CD4-positive, alpha-beta memory T cell (primary cell): ENCODE measurements at places on chromosomes 2 and 18.

DNA sequence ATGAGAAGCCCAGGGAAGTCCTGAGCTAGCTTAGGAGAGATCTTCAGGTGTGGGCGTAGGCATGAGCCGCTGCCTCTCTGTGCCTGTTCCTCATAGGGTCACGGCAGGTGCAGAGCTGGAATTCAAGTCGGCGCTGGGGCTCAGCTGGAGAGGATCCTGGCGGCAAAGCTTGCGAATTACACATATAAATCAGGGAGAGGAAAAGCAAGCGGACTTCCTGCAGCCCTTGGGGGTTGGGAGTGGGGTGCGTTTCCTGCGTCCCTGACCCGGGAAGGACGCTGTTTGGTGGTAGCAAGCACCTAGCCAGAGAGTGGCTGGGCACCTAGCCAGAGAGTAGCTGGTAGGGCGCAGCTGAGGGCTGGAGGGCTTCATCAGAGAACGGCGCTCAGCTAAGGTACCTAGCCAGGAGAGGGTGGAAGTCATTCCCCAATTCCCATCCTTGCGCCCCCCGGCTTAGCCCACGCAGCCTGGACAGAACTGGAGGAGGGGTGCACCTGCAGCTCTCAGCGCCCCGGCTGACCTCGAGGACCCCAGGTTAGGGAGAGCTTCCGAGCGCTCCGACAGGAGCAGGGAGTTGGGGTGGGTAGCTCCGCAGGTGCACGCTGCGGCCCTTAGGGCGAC is 459 bp upstream of the EFR3B start:
- H3K4me1 ChIP-seq: peaks cover 19% of the 10 kb centered on the region
- DNase-seq: no peak
- H3K4me3 ChIP-seq: peak overlapping the region; percentile 42
- no peak overlapping the region for H3K27ac ChIP-seq
- H3K27me3 ChIP-seq: peaks cover 24% of the 10 kb centered on the region

- no peak overlapping the region for H3K27ac ChIP-seq
- no peak for DNase-seq
- peaks cover 18% of the 10 kb centered on the region for H3K4me1 ChIP-seq
- H3K27me3 ChIP-seq: no peaks in the 10 kb centered on the region
- H3K36me3 ChIP-seq: peaks cover 5% of the 10 kb centered on the region
Measured at GRCh38 chr2:86747711-86748639, 27.9 kb downstream of the RMND5A start.

DNA sequence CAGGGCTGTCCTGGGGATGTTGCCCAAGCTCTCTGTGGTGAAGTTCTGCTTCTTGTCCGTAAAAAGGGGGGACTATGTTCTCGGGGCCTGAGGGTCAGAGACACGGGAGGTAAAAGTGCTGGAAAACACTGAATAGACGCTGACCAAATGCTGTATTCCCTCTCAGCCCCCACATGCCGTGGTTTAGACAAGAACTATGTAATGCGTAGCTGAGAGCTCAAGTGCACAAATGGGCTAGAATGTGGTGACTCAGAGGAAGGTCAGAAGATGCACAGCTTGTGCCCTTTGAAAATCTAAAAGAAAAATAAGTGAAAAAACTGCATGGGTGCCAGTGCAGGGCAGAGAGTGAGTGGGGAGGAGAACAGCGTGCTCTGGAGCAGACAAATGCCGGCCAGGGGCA is 80.3 kb upstream of the MAP4K4 start:
- no peak overlapping the region for H3K27ac ChIP-seq
- H3K4me1 ChIP-seq: no peaks in the 10 kb centered on the region
- no peaks in the 10 kb centered on the region for H3K36me3 ChIP-seq
- H3K27me3 ChIP-seq: no peaks in the 10 kb centered on the region

DNA sequence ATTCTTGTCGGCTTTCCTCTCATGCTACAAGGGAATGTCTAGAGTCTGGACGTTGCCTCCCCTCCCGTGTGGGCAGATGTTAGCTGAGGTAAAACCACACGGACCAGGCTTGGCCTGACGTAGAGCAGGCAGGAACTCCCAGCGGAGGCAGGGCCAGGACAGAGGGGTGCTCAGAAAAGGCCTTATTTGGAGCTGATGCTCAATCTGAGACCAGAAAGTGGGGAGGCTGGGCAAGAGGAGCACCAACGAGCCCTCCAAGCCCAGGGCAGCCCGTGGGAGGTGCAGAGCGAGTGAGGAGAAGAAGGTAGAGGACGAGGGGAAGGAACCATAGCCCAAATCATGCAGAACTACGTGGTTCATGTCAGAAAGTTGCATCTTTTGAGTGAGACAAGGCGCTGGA is 9.0 kb downstream of the TEX51 start:
- H3K4me1 ChIP-seq: no peaks in the 10 kb centered on the region
- no peaks in the 10 kb centered on the region for H3K27me3 ChIP-seq
- no peak overlapping the region for H3K27ac ChIP-seq
- H3K36me3 ChIP-seq: no peaks in the 10 kb centered on the region

GRCh38 chr18:8639762-8640161 is 30.5 kb downstream of the RAB12 start:
- H3K27ac ChIP-seq: no peak overlapping the region
- H3K4me1 ChIP-seq: no peaks in the 10 kb centered on the region
- no peaks in the 10 kb centered on the region for H3K27me3 ChIP-seq
- no peak for DNase-seq
- peaks cover 40% of the 10 kb centered on the region for H3K36me3 ChIP-seq
- H3K4me3 ChIP-seq: no peak overlapping the region

DNA sequence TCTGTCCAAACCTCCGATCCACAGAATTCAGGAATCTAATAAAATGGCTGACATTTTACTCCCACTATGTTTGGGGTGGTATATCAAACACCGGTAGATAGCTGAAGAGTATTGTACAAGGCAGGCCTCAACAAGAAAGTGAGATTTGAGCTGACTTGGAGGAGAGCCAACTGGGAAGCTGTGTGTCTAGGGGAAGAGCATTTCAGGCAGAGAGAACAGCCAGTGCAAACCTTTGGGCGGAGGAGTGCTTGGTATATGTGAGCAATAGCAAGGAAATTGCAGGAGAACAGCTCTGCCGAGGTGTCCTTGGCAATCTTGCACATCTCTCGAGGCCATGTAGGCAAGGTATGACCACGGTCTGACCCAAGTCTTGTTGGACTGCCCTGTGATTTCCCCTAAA is 1.8 kb upstream of the MERTK start:
- no peaks in the 10 kb centered on the region for H3K27me3 ChIP-seq
- DNase-seq: no peak

GRCh38 chr2:213042262-213042661 is 109.2 kb downstream of the IKZF2 start:
- no peaks in the 10 kb centered on the region for H3K27me3 ChIP-seq
- peaks cover 5% of the 10 kb centered on the region for H3K4me1 ChIP-seq
- H3K27ac ChIP-seq: no peak overlapping the region
- H3K4me3 ChIP-seq: no peak overlapping the region
- DNase-seq: no peak

DNA sequence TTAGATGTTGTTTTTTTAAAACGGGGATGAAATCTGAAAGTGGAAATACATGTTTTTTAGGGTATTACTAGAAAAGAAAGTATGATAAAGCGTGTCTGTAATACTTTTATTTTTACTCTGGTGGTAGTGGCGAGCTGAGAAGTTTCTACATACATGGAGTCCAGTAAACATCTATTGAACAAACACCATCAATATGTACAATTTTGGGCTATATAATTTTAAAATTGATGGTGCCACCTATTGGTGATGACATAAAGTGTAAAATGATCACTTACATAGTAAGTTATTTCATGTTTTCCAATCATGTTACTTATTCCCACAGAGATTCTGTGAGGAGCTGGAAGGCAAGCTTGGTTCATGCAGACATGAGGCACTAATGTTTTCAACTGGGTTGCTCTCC is 31.5 kb upstream of the NFE2L2 start:
- no peaks in the 10 kb centered on the region for H3K27me3 ChIP-seq
- H3K27ac ChIP-seq: no peak overlapping the region
- no peak for DNase-seq
- no peaks in the 10 kb centered on the region for H3K36me3 ChIP-seq
- H3K4me1 ChIP-seq: peaks cover 9% of the 10 kb centered on the region

GRCh38 chr2:1884933-1885580 is 140.7 kb upstream of the PXDN start:
- H3K27ac ChIP-seq: no peak overlapping the region
- no peak overlapping the region for H3K4me3 ChIP-seq
- no peak for DNase-seq
- H3K36me3 ChIP-seq: no peaks in the 10 kb centered on the region
- H3K27me3 ChIP-seq: no peaks in the 10 kb centered on the region

- no peak overlapping the region for H3K4me3 ChIP-seq
- DNase-seq: no peak
- no peaks in the 10 kb centered on the region for H3K27me3 ChIP-seq
- H3K4me1 ChIP-seq: no peaks in the 10 kb centered on the region
Measured at GRCh38 chr2:168992026-168992425, 39.1 kb downstream of the ABCB11 start.

GRCh38 chr2:20348542-20348941 is 2.1 kb downstream of the PUM2 start:
- DNase-seq: no peak
- H3K4me1 ChIP-seq: peaks cover 83% of the 10 kb centered on the region
- peak overlapping the region; percentile 47 for H3K27ac ChIP-seq
- no peak overlapping the region for H3K4me3 ChIP-seq
- no peaks in the 10 kb centered on the region for H3K27me3 ChIP-seq
